Activated naive CD4-positive, alpha-beta T cell treated with Interleukin-2 at 50 U/mL for 16 hours (primary cell): ENCODE measurements at places on chromosomes 5 and 9.

GRCh38 chr9:22257026-22257816 is 189.4 kb upstream of the DMRTA1 start:
- no peak for DNase-seq

GRCh38 chr5:103307470-103307869 is 48.9 kb downstream of the MACIR start:
- no peak for DNase-seq

- no peak for DNase-seq
Measured at GRCh38 chr5:57082441-57083067, 91.3 kb upstream of the GPBP1 start.

DNA sequence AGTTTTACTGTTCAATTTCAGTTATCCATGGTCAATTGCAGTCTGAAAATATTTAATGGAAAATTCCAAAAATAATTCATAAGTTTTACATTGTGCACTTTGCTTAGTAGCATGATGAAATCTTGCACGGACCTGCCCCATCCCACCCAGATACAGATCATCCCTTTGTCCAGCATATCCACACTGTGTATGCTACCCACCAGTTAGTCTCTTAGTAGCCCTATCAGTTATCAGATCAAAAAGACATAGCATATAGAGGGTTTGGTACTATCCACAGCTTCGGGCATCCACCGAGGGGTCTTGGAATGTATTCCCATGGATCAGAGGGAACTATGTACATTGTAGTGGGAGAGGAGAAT is 97.7 kb downstream of the SLC44A1 start:
- no peak for DNase-seq

DNA sequence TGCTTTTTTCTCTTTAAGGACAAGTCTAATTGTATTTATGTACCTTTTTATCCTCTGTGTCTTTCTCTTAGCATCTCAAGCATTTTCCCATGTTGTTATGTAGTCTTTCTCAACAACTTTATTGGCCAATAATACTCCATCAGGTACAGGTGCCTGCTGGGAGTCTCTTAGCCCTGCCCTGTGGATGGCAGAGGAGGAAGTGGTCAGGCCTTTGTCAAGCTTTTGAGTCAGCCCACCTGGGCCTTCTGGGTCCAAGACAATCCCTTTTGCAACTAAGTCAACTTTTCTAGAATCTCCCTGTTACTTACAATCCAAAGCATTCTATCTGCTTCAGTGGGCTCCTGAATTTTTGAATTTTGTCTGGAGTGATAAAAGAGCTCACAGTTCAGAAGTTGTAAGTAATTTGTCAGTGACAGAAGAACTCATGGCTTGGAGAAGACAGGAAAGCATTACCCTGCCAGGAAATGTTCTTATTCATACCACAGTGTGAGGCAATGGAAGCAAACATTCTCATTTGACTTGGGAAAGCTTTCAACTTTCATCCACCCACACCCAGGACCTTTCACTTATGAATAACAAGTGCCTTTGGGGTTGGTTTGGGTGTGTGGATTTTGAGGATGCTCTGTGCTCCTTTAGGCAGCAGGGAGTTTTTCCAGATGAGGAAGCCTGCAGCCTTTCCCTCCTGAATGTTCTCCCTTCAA is 200.0 kb upstream of the S1PR3 start:
- DNase-seq: no peak

DNA sequence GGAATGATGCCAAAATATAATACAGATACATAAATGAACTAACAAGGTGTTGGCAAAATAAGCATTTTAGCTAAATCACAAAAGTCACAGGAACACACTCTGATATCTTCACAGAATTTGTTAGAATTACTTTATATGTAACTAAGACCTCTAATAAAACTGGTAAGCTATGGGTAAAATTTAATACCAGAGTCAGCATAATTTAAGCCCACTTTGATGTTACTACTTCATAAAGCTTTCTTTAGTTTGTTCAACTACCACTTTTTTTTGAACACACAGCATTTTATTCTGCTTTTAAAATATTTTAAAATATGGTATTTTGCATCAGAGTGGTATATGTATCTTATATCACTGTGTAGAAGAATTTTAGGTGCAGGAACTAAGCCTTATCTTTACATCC is 19.9 kb downstream of the PAIP1 start:
- DNase-seq: no peak

DNA sequence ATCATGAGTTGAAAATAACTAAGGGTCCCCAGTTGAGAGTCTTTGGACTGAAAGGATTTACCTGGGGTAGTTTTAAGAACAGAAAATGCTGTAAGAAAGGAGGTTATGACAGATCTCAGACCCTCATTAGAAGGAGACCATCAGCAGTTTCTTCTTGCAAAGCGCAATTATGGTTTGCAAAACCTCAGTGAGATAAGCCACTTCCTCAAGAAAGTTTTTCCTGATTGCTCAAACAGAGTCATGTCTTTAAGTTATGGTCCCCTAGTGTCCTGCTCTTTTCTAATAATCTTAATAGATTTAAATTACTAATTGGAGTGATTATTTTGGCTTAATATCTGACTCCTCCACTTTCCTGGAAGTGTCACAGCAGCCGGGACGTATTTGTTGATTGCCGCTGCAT is 293.2 kb upstream of the KLF4 start:
- DNase-seq: no peak

- DNase-seq: no peak
Measured at GRCh38 chr9:33106827-33107621, 30.6 kb upstream of the SMU1 start.

GRCh38 chr5:175816348-175816747 is 55.0 kb upstream of the CPLX2 start:
- no peak for DNase-seq

GRCh38 chr9:127159325-127159801 is 36.9 kb upstream of the ANGPTL2 start:
- no peak for DNase-seq

GRCh38 chr5:1836176-1836890 is 35.1 kb downstream of the NDUFS6 start:
- no peak for DNase-seq
